ENCODE measurements at places on chromosomes 13 and 19.

DNA sequence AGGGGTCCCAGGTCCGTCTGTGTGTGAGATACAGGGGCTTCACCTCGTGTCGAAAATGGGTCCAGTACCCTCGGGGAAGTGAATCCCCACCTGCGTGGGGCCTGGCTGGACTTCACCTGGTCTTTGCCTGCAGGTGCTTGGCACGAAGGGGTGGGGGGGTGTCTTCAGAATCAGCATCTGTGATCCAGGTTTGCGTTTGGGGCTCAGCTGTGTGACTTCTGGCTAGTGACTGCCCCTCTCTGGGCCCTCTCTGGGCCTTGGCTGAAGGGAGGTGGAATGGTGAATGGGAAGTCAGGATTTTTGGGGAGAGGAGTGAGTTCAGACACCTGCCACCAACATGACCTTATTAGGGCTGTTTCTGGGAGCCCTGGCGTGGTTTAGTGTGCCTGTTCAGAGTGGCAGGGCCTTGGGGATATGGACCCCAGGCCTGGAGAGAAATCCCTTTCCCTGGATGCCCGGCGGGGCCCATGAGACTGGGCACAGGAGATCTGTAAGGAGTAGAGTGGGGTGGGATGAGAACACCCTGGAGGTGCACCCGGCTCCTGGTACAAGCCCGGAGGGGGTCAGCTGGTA is 2.7 kb downstream of the CELF5 start:
- no peaks in the 10 kb centered on the region for H3K36me3 ChIP-seq
- no peak for DNase-seq
- peaks cover 23% of the 10 kb centered on the region for H3K27me3 ChIP-seq
- H3K4me1 ChIP-seq = no peaks in the 10 kb centered on the region

GRCh38 chr13:28494778-28495537 is at the start of gene FLT1:
Gene FLT1 (minus strand): TSS chr13:28495128. CDS start chr13:28494843, 285 bp downstream.
- H3K36me3 ChIP-seq = no peaks in the 10 kb centered on the region
- H3K4me1 ChIP-seq = peaks cover 9% of the 10 kb centered on the region
- H3K27me3 ChIP-seq = peaks cover 64% of the 10 kb centered on the region
- no peak within 1 kb of the TSS for H3K27ac ChIP-seq
- DNase-seq = no peak

GRCh38 chr13:109465148-109465547 is 321.2 kb downstream of the IRS2 start:
- DNase-seq = no peak
- no peaks in the 10 kb centered on the region for H3K27me3 ChIP-seq
- no peaks in the 10 kb centered on the region for H3K4me1 ChIP-seq
- H3K27ac ChIP-seq = no peak overlapping the region

DNA sequence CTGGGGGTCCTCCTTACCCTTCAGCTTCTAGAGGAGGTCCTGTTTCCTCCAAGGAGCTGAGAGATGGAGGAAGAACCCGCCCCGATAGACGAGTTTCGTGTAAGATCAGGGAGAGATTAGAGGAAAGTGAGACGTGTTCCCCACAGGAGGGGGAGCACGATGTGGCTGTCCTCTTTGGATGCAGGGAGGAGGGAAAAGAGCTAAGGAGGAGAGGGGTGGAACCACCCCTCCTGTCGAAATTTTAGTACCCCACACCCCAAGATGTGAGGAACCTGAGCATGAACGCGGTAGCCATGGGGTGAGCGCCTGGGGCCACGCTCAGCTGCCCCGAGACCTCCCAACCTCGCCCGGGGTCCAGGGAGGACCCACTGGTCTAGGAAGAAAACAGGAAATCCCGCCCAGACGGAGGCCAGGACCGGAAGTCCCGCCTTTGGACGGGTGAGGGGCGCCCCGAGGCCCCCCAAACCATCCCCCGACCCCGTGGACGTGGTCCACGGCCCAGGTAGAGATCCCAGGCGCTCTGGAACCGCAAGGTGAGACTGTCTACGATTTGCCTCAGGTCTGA is 1.2 kb downstream of the AKT1S1 start:
- no peak for DNase-seq
- H3K36me3 ChIP-seq = peaks cover 4% of the 10 kb centered on the region
- H3K4me1 ChIP-seq = peaks cover 20% of the 10 kb centered on the region
- peak overlapping the region; percentile 100 for H3K27ac ChIP-seq

GRCh38 chr13:39297664-39298171 is 259.5 kb downstream of the NHLRC3 start:
- H3K27me3 ChIP-seq = no peaks in the 10 kb centered on the region
- DNase-seq = peak; percentile 15
- no peak overlapping the region for H3K4me3 ChIP-seq
- H3K27ac ChIP-seq = no peak overlapping the region
- H3K4me1 ChIP-seq = no peaks in the 10 kb centered on the region
